ENCODE measurements at places on chromosomes 7 and 10.

GRCh38 chr10:101987136-101987535, 68.8 kb downstream of the ARMH3 start:
- no peak for DNase-seq
- peaks cover 54% of the 10 kb centered on the region for H3K36me3 ChIP-seq
- no peaks in the 10 kb centered on the region for H3K4me1 ChIP-seq
- no peak overlapping the region for H3K4me3 ChIP-seq
- H3K27ac ChIP-seq: no peak overlapping the region

GRCh38 chr7:106747804-106748203, 86.8 kb upstream of the CCDC71L start:
- no peak overlapping the region for H3K27ac ChIP-seq
- no peak for DNase-seq
- no peak overlapping the region for H3K4me3 ChIP-seq
- no peaks in the 10 kb centered on the region for H3K27me3 ChIP-seq
- H3K4me1 ChIP-seq: no peaks in the 10 kb centered on the region

- H3K36me3 ChIP-seq: no peaks in the 10 kb centered on the region
- no peak for DNase-seq
- no peak overlapping the region for H3K27ac ChIP-seq
- no peaks in the 10 kb centered on the region for H3K27me3 ChIP-seq
Measured at GRCh38 chr7:142313528-142313927, 55.7 kb upstream of the PRSS58 start.

DNA sequence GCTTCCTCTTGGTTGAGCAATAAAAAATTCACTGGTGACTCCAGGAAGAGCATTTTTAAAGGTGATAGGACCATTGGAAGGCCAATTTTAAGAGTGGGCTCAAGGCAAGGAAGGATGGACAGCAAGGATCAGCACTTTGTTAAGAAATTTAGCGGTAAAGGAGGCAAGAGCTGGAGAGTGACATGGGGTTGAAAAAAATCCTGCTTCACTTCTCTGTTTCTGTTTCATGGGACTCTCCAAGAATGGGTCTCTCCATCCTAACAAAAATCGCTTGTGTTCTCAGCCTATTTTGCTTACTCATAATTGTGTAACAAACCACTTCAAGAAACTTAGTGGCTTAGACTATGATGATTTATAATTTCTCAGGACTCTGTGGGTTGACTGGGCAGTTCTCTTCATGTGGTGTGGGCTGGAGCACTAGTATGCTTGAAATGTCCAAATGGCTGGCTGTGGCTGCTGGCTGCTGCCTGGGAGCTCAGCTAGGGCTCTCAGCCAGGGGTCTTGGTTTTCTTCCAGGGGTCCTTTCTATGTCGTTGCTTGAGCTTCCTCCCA, 59.8 kb upstream of the ZNRF2 start:
- H3K4me3 ChIP-seq: no peak overlapping the region
- H3K27ac ChIP-seq: no peak overlapping the region
- H3K36me3 ChIP-seq: no peaks in the 10 kb centered on the region
- H3K4me1 ChIP-seq: no peaks in the 10 kb centered on the region
- H3K27me3 ChIP-seq: no peaks in the 10 kb centered on the region

DNA sequence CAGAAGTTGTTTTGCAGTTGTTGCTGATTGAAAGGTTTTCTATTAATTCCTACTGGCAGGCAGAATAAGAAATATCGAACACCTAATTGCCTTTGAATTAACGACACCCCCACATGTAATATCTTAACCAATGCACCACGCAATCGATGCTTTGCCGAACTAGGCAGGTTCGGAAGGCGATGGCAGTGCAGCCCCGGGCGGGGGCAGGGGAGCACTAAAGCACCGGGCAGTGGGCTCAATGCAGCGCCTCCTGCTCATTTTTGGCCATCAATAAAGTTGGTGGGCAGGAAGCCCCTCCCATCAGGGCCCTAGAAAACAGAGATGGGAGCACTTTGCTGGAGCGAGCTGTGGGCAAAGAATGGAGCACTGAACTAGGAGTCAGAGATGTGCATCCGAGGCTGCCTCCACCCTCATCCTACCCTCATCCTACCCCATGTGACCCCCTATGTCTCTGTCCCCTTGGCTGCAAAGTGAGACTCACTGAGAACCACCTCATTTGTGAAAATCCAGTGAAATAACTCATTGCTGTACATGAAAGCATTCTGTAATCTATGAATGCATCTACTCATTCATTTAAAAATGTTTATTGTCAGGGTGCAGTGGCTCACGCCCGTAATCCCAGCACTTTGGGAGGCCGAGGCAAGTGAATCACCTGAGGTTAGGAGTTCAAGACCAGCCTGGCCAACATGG, 19.6 kb upstream of the CHST15 start:
- H3K4me1 ChIP-seq: no peaks in the 10 kb centered on the region
- DNase-seq: no peak
- no peaks in the 10 kb centered on the region for H3K27me3 ChIP-seq
- no peak overlapping the region for H3K27ac ChIP-seq
